ENCODE measurements at places on chromosomes 16 and 17.

- peak; percentile 33 for DNase-seq
These were observed 10.6 kb downstream of the CALCOCO2 start for GRCh38 chr17:48841395-48841831.

DNA sequence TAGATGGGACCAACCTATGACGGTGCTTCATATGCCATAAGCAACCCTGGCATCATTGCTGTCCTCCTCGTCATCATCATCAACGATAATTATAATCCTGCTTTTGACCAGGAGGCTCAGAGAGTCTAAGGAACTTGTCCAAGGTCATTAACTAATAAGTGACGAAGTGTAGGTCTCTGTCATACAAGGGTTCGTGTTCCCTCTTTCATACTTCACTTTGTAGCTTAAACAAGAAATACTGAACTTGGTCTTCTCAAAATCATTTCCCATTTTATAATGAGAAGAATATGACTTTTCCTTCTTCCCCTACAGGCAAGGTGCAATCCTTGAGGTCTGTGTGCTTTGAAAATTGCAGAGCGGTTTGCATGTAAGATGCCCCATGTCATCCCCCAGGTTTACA lies 31.2 kb upstream of the PIK3R6 start:
- no peak for DNase-seq

- peak; percentile 5 for DNase-seq
These were observed 138.6 kb upstream of the SDK2 start for GRCh38 chr17:73782641-73783381.

- DNase-seq = no peak
These were observed 24.3 kb upstream of the C1QL1 start for GRCh38 chr17:44992242-44992939.

DNA sequence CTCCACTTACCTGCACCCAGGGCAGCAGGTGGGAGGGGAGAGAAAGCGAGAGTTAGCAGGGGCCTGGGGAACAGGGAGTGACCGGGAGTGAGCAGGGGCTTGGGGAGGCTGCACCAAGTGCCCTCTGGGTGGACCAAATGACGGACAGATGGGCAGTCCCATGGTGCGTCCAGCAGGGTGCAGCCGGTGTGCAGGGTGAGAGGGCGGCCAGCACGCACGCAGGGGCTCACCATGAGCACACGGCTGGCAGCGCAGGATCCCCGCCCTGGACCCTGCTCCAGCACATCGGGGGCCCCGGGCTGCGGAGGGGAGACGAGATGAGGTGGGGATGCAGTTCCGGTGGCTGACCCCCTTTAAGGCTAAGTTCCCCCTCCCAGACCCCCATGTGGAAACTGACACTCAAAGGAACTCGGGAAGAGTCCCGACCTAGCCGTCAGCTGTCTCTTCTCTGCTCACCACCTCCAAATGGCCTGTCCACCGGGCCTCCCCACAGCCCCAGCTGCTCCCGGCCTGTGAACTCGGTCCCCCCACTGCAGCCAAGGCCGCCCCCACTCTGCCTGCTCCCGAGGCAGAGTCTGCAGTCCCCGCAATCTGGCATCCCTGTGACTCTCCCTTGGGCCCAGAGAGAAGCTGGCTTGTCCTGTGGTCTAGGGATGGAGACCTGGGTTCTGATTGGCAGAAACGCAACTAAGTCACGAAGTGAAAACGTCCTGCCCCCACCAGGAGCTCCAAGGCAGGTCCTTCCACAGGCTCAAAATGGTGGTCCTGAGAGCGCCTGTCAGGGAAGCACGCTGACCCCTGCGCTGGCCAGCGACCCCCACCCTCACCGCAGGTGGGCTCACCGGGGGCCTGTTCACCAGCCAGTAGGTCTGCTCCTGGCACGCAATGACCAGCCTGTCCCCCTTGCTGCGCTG lies 2.9 kb downstream of the RGS11 start:
- no peak for DNase-seq

DNA sequence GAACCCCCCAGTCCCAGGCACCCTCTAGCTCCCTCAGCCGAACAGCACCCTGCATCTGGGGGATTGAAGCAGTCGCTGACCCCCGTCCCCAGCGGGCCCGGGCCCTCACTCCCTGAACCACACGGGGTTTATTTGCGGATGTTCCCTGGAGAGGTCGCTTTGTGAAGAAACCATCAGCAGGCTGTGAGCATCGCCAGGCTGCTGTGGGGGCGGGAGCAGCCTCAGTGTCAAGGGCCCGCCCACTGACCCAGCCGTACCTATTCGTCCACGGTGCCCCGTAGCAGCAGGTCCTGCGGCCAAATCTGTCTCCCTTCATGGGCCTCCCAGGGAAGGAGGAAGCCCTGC lies 6.4 kb upstream of the RAB40C start:
- DNase-seq = no peak

DNA sequence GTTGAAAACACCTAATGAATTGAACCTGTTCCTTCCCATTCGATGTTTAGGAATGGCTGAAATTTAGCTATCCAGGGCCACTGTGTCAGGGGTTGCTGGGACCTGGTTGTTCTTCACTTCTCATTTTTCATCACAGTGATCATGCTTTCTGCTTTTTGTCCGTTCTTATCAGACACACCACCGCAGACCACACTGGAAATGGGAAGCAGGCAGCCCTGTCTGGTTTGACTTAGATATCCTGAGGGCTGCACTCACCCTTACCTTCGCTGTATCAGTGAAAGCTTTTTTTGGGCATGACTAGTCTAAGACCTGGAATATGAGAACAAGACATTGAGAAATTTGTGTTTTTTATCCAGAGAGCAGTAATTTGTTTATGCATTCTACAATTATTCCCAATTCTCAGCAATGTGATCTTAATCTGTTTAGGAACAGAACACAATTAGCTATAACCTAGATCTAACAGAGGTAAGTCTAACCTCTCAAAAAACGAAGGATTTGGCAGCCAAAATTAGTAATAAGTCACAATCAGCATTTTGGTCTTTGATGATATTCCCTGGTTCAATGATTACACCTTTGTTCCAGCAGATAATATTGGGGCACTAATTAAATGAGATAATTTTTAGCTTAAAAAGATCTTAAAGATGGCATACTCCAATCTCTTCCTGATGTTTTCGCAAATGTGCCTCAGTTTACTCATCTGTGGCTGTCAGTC lies 126.0 kb upstream of the GOT2 start:
- no peak for DNase-seq

Measured in activated CD4-positive, alpha-beta T cell treated with anti-CD3 and anti-CD28 coated beads for 48 hours (primary cell).